ENCODE measurements at places on chromosomes 2 and 18.

GRCh38 chr18:6607343-6607742 is 122.2 kb upstream of the ARHGAP28 start:
- no peak for DNase-seq

DNA sequence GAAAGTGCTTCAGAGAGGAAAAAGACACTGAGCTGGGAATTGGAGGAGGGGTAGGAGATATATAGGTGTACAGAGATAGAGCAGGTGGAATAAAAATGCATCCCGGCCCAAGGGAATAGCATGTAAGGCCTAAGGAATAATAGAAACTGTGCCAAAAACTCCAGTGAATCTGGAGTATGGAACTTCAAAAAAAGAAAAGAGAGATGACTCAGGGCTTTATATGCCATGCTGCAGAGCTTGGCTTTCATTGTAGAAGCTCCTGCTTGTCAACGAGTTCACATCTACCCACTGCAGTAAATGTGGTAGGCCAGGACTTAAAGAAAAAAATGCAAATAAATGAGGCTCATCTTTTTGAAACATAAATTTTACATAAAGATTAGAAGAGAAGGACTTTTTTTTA is 131.8 kb downstream of the MREG start:
- DNase-seq = no peak

GRCh38 chr2:66014450-66014849 is 420.5 kb upstream of the MEIS1 start:
- DNase-seq = no peak

GRCh38 chr2:16023506-16024360 is 83.4 kb downstream of the MYCN start:
- no peak for DNase-seq

GRCh38 chr18:75879196-75879595 is 451.7 kb upstream of the SMIM21 start:
- DNase-seq = no peak

- DNase-seq = no peak
These were observed 97.2 kb downstream of the PID1 start for GRCh38 chr2:229173825-229174359.

DNA sequence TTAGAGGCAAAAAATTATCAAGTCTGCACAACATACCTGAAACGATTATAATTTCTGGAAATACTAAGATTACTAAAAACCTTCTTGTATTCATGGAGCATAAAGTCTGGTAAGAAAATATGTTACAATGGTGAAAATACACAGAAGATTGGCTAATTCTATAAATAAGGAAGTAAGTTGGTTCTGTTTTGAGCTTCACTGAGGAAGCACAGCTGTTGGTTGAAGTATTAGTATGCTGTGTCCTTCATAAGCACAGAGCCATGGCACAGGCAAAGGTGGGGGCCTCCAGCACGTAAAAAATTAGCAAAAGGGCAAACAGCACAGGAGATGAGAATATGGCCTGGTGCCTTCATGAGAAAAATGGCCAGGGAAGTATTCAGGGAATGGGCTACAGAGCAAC is 40.4 kb upstream of the ANKRD62 start:
- no peak for DNase-seq

GRCh38 chr2:25078170-25079049 is 36.5 kb downstream of the EFR3B start:
- DNase-seq = no peak

GRCh38 chr2:33178209-33178608 is 231.5 kb downstream of the LTBP1 start:
- no peak for DNase-seq

GRCh38 chr2:78682781-78683180 is 342.7 kb upstream of the REG3G start:
- DNase-seq = no peak

DNA sequence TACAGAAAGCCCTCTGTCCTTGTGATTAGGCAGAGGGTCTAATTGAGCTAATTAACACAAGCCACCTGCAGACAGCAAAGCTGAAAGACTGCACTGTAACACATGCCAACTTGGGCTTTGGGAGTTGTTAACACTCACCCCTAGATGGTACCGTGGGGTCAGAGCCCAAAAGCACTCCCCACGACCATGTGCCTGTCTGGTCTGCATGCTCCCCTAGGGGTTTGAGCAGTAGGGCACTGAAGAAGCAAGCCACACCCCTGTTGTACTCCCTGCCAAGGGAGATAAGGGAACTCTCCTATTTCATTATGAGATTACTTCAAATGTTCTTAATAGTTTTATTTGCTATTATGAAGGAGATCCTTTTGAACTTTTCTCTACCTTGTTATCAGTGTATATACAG is 560.1 kb upstream of the FSHR start:
- no peak for DNase-seq

GRCh38 chr2:1664076-1664605 is 80.2 kb downstream of the PXDN start:
- no peak for DNase-seq

DNA sequence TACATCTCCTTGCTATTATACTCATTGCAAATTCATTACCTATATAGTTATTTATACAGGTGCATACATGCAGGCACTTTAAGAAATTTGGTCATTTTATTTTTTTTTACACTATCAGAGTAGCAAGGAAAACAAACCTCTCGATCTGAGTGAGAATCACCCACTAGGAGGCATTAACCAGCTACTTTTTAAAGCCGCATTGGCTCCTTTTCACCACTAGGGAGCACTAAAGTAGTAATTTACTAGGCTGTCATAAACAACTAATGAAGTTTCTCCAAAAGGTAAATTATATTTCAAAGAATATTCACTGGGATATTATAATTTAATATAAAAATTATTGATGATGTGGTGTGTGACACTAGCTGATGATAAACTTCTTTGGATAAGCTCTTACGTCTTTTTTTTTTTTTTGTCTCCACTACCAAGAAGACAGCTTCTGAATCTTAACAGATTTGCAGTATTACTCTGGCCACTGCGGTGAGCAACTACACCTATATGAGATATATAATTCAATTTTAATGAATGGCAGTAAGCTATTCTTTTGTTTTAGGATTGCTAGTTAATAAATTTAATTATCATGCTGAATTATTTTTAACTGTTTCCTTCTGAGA is 101.9 kb downstream of the NOL4 start:
- no peak for DNase-seq

DNA sequence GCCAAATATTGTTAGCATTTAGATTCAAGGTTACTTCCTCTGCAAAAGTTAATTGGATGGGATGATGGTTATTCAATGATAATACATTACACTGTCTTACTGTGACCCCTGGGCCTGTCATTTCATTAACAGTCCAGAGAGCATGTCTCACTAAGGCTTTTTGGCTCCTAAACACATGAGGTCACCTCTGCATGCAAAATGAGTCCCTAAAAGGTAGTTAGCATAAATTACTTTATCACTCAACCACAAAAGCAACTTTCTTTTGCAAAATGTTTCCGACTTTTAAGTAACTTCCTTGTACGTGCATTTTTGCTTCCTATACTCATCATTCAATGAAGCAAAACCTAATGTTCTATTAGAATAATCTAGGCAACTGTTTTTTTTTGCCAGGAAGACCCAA is 16.8 kb upstream of the AGFG1 start:
- DNase-seq = no peak

GRCh38 chr2:219438453-219438852 is 3.8 kb downstream of the SPEG start:
- DNase-seq = no peak

DNA sequence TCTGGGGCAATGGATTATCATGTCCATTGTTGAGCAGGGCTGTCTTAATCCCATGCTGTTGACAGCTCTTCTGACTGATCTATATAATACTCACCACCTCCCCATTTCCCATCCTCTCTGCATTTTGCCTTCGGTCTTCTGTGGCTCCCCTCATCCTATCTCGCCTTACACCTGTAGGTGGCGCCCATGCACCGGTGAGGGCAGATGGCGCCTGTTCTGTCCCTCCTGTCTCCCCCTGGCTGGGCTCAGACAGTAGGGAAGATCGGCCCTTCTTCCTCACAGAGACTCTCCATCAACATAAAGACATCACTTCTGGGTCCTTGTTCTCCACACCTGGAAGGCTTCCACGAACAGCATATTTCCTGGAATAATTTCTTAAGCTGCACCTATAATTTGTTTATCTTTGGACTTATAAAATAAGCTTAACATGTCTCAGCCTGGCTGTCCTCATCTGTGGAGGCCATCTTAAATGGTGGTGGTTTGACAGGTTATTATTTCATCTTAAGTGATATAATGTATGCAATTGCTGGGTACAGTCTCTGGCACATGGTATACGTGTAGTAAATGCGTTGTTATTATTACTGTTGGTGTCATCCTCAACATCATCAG is 10.9 kb upstream of the CDH20 start:
- peak; percentile 52 for DNase-seq

- DNase-seq = no peak
These were observed 350.2 kb upstream of the CHAC2 start for GRCh38 chr2:53417385-53417784.

- DNase-seq = no peak
These were observed 27.9 kb downstream of the FABP1 start for GRCh38 chr2:88099798-88100488.

- peak; percentile 36 for DNase-seq
These were observed 24.8 kb upstream of the RPE start for GRCh38 chr2:209977386-209978239.

DNA sequence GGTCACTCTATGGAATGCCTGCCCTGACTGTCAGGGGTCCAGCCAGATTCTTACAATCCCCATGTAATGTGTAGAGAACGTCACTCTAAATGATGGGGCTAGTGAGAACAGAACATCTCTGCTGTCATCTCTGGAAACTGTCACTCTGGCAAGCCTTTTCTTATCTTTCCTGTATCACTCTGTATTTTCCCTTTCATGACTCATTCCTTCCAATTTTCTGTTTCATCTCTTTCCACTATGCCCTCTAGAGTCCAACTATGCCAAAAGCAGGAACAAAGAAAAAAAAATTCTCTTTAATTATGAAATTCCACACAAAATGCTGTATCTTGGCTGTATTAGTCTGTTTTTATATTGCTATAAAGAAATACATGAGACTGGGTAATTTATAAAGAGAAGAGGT is 608.8 kb downstream of the ADCYAP1 start:
- DNase-seq = no peak

DNA sequence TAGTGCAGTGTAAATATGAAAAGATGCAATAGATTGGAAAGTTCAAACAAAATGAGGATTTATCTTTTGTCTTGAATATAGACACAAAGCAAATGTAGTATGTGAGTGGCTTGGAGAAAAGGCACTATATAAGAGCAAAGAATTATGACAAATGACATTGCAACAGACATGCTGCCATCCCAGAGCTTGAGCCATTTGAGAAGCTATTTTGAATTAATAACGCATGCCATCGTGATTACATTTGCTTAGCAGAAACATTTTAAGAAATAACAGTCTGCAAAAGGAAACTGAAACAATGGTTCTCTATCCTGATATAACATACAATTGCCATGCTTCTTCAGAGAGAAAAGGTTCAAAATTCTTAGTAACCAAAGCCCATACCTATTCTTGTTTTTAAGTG is 677.1 kb downstream of the ZEB2 start:
- DNase-seq = no peak

GRCh38 chr2:212537726-212538304 is 787 bp downstream of the ERBB4 start:
- DNase-seq = no peak

GRCh38 chr2:69306822-69307578 is 80.0 kb downstream of the GFPT1 start:
- peak; percentile 70 for DNase-seq

DNA sequence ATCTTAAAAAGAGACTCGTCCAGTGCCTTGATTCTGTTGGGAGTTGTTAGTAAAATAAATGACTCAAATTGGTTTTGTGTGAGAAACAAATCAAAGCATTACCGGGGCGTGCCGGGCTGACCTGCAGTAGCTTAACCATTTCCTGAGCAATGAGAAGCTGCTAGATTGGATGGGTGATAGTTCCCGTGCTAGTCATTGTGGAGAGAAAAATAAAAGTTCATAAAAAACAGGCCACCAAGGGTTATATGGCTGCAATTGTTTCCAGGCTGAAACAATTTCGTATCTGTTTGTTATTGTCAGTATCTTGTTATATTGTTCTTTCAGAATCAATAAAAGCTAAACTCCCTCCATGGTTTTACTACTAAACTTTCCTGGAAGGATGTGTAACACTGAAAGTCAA is 314.4 kb downstream of the MTX2 start:
- no peak for DNase-seq

DNA sequence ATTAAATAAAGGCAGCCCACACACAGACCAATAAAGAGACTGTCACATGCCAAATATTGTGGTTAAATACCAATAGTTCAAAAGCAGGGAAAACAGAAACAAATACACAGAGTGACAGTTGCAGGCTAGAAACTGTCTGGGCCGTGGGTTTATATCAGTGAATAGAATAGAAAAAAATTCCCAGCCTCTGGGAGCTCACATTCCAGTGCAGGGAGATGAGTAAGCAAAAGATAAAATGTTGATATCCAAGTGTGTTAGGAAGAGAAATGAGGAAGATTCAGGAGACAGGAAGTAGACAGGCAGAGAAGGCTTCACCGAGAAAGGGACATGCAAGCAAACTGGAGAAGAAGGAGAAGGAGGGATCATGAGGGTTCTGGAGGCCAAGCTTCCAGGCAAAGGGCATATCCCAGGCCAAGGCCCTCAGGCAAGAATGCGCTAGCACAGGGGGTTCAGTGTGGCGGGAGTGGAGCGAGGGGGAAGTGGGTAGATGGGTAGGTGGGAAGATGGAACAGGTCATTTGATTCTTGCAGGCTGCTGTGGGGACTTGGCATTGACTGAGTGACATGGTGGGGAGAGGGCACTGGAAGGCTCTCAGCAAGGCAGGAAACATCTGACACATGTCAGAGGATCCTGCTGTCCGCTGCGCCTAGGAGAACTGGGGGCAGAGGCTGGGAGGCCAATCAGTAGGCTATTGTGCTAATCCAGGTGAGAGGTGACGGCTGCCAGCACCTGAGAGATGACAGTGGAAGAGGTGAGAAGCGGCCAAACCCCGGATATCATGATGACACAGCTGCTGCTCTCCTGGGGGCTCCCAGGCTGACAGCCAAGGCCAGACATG is 89.2 kb downstream of the ZBTB7C start:
- no peak for DNase-seq

- no peak for DNase-seq
These were observed 92.0 kb upstream of the BCL2L11 start for GRCh38 chr2:111028720-111029119.

DNA sequence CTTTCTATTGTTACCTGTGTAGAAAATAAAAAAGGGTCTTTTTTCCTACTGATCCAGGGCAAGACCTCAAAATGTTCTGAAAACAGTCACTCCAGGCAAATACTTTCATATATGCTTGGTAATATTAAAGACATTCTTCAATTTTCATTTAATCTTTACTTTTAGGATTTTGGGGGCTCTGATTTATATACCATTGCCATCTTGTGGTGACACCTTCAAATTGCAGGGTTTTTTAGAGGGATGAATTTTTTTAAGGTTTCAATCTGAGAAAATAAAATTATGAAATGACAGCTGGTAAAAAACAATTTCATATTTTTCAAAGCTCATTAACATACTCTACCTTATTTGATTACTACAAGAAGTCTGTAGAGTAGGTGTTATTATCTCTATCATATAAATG is 26.8 kb downstream of the MAPK4 start:
- DNase-seq = no peak

Measured in memory B cell (primary cell).